ENCODE measurements at places on chromosomes 4 and X. TPM values are rescaled to one million over a fixed set of nuclear protein-coding genes. Genes with fewer than 3 reads are reported as not detected.

SHISA3 gene
- total RNA-seq: 2.2 TPM

RAB28 gene
- 16.3 TPM for total RNA-seq

HCFC1 gene
- total RNA-seq: 25.3 TPM

NUP62CL gene
- total RNA-seq: 13.6 TPM

SUPT20HL2 gene
- total RNA-seq: not detected

CYLC1 gene
- total RNA-seq: not detected

SSX2B gene
- total RNA-seq: not detected

SEL1L3 gene
- total RNA-seq: 93.3 TPM

NPY5R gene
- 0.26 TPM for total RNA-seq

CRLF2 gene
- total RNA-seq: 1.4 TPM

KLB gene
- total RNA-seq: 0.51 TPM

GRCh38 chrX:136067966-136068365, 79.4 kb upstream of the FHL1 start:
- no peak for DNase-seq

GRCh38 chrX:78527263-78527662, 131.9 kb downstream of the RTL3 start:
- DNase-seq: no peak

- no peak for DNase-seq
These were observed 358.4 kb downstream of the ARHGAP24 start for GRCh38 chr4:85833302-85833701.

- DNase-seq: no peak
These were observed 27.2 kb downstream of the TNIP2 start for GRCh38 chr4:2728806-2729532.

GRCh38 chr4:180618396-180618795, 1624.8 kb upstream of the TENM3 start:
- DNase-seq: no peak

DNA sequence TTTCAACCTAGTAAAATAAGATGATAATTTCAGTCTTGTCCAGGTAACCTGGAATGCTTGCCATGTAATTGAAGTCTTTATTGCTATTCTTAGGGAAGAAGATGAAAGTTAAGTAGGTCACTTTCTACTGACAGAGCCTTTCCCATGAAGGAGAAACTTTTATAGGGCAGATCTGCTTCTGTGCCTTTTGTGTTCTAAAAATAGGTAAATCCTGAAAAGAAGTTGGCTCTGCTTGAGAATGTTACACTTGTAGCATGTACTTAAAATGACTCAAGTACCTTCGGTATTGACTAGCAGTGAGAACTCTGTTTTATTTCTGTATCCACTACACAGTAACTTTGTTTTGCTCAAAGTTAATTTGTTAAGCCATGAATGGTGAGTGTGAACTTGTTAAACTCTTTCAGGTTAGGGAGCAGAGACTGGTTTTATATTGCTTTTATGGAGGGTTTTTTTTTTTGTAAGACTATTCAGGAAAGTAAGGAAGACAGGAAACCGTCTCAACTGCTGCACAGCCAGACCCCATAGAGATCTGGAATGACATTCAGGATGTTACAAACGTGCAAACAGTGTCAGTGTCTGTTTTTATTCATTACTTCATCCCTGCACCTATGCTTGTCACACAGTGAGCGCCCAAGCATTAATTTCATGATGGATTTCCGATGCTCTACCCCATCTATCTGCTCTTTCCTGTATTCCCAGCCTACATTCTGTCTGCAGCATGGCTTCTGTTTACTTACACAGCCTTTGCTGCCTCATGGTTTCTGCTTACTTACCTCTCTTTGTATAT, 53.0 kb downstream of the SEPTIN11 start:
- DNase-seq: no peak

GRCh38 chrX:68683580-68683979, 36.1 kb downstream of the STARD8 start:
- no peak for DNase-seq

GRCh38 chrX:111585337-111585736, 73.9 kb downstream of the SERTM2 start:
- no peak for DNase-seq

DNA sequence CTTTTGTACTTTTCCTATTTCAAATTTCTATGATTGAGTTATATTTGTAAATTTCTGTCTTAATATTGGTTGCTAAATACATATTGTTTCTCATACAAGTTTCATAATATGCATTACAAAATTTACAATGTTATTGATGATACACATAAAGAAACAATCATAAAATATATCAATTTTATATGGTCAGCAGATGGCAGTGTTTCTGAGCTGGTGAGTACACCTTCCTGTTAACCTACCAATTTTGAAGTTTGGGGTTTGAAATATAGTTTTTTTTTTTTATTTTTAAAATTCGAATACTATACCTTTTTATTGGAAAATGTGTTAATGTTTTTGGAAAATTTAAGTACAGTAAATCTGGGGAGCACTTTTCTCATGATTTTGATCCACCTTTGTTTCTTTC, 1953.1 kb upstream of the ADGRL3 start:
- no peak for DNase-seq

DNA sequence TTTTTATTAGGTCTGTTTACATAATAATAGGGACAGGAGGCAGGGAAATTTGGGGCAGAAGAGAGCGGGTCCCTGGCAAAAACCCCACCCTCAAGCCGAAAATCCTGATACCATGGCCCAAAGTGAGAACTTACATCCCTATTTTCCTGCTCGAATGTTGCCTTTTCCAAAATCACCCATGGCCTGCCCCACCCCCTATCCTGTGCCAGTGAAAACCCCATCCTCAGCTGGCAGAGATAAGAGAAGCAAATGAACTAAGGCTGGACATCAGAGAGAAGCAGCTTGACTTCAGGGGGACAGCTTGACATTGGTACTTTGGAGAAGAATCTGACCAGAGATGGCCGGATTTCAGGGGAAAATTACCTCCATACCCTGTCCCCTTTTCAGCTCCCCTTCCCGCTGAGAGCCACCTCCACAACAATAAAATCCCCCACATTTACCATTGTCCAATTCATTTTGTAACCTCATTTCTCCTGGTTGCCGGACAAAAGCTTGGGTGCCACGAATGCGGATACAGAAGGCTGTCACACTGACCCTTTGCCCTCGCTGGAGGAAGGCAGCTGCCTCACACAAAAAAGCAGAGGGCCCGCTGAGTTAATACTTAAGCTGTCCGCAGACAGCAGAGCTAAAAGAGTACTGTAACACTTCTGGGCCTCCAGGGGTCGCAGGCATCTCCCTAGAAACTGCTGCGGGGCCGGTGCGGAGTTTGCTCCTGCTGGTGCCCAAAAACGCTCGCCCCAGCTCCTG, 196.2 kb downstream of the SNCA start:
- peak; percentile 63 for DNase-seq

DNA sequence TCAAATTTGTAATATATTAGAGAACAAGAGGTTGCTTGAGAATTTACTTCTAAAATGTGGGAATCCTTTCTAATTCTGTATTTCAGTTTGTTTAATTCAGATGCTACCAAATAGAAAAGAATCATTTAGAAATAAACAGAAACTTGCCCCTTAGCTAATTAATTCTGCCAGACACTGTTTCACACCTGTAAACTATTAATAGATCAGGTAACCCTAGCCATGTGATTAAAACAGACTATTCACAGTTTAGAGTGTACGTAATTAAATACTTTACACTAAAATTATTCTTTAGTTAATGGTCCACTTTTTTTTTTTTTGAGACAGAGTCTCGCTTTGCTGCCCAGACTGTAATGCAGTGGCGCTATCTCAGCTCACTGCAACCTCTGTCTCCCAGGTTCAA, 124.0 kb downstream of the PTPN13 start:
- no peak for DNase-seq

DNA sequence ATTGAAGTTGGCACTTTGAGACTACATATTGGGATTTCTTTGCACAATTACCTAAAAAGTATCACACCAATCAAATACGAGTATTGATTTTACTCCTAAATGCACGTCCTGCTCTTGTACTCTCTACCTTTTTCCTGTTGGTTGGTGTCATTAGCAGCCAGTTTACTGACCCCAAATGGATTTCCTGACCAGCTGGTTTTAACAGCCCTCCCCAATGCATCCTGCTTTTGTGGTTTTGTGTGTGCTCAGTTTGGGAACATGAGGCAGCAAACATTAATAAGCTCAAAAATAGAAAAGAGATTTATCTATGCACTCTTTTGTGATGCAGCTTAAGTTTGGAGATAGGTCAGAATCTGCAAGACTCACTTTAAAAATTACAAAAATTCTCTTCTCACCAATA, 230.3 kb downstream of the MAPK10 start:
- DNase-seq: no peak

GRCh38 chr4:20591571-20591970, 108.7 kb upstream of the PACRGL start:
- no peak for DNase-seq

DNA sequence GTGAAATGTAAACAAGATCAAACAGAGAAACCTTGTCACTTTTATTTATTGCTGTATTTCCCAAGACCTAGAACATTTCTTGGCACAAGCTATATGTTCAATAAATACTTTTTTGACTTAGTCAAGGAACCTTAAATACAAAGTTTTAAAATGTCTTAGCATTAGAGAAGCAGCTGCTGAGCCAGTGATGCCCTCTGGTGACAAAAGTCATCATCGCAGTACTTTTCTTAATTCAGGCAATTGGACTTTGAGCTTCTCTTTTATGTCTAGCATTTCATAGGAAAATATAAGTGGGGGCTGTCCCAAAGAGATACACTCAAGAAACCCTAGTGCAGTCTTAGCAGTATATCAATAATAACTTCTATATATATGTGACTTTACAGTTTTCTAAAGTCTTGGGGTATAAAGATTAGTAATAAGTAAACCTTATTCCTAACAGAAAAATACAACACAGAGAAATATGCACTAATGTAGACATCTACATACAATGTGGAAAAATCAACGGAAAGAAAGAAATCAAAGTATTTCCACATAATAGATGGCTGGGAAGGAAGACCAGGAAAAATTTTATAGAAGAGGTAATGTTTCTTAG, 118.4 kb downstream of the DTHD1 start:
- peak; percentile 51 for DNase-seq

DNA sequence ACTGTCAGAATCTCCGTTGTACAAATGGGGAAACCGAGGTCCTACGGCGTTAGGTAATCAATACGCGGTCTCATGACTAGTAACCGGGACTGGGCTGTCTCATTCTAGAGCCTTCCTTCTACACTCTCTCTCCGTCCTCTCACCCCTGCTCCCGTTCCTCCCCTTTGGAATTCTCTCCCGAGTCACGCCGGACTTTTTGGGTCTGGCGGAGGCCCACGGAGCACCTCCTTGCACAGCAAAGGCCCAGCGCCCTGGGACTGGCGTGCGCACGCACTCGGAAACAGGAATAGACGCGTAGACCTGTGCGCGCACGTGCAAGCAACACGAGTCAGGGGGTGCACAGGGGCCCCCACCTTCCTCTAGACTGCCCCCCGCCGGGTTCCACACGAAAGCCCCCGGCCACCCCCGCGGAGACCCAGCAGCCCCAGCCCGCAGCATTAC, 361 bp downstream of the QDPR start:
- peak; percentile 57 for DNase-seq

DNA sequence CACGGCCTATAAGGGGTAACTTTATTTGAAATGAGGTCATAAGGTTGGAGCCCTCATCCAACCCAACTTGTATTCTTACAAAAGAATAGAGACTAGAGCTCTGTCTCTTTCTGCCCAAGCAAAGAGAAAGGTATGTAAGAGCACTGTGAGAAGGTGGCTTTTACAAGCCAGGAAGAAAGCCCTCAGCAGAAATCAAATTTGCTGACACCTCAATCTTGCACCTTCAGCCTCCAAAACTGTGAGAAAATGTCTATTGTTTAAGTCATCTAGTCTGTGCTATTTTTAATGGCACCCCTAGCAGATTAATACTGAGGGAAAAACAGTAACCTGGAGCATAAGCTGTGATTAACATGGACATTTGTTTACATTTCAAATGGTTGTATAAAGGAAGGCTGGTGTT, 860.7 kb downstream of the PCDH7 start:
- no peak for DNase-seq

DNA sequence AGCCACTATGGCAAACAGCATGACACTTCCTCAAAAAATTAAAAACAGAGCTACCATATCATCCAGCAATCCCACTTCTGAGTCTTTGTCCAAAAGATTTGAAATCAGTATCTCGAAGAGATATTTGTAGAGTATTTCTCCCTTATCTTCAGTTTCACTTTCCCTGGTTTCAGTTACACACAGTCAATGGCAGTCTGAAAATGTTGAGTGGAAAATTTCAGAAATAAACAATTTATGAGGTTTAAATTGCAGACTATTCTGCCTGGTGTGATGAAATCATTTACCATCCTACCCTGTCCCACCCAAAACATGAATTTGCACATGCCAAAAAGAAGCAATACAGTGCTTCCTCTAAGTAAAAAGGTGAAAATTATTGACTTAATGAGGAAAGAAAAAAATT, 43.9 kb downstream of the NPY2R start:
- no peak for DNase-seq

GRCh38 chr4:35520059-35520458, 724.3 kb downstream of the ARAP2 start:
- DNase-seq: no peak

DNA sequence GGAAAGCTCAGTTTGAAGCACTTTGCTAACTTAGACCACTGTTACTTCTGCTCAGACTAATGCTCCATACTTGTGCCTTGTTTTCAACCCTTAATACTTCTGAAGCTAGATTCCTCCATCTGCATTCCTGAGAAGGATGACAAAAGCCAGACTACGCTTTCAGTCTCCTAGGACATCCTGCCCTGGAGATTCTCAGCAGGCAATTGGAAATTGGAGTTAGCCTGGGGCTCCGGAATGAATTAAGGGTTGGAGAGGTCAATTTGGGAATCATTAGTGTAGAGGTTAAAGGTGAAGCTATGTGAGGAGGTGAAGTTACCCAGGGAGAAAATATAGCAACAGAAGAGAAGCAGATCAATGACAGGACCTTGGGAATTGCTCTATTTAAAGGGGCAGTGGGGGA, 215.9 kb upstream of the MBNL3 start:
- no peak for DNase-seq

- peak; percentile 96 for DNase-seq
These were observed 3.0 kb downstream of the LINC00632 start for GRCh38 chrX:140712413-140713173.

DNA sequence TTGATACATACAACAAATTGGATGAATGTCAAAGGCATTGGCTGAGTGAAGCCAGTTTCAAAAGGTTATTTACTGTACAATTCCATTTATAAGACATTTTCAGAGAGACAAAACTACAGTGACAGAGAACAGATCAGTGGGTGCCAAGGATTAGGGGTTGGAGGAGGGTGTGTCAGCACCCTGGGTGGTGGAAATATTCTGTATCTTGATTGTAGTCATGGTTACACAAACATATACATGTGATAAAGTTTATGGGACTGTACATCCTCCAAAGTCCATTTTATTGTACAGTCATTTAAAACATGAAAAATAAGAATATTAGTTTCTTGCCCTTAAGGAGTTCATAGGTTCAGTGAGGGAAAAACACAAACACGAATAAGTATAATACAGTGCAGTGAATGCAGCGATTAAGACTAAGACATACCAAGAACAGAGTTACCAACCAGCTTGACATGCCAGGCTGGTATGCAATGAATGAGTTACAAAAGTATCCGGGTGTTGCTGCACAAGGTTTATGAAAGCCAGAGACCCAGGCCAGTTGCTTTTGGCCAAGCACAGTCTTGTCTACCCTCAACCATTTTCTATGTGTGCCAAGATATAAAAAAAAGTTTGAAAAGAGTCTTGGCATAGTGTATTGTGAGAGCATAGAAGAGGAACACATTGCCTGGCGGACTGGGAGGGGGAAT, 123.6 kb downstream of the MSL3 start:
- DNase-seq: no peak

Measured in lung (tissue), 17 donors.